ENCODE measurements at places on chromosomes 7 and 10.

DNA sequence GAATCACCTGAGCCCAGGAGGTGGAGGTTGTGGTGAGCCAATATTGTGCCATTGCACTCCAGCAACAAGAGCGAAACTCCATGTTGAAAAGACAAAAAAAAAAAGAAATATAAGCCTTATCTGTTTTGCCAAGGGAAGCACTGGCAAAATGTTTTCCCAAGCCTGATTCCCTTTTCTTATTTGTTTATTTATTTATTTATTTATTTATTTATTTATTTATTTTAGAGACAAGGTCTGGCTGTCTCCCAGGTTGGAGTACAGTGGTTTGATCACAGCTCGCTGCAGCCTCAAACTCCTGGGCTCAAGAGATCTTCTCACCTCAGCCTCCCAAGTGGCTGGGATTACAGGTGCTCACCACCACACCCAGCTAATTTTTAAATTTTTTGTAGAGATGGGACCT lies 44.2 kb downstream of the SVOPL start:
- no peak for DNase-seq

DNA sequence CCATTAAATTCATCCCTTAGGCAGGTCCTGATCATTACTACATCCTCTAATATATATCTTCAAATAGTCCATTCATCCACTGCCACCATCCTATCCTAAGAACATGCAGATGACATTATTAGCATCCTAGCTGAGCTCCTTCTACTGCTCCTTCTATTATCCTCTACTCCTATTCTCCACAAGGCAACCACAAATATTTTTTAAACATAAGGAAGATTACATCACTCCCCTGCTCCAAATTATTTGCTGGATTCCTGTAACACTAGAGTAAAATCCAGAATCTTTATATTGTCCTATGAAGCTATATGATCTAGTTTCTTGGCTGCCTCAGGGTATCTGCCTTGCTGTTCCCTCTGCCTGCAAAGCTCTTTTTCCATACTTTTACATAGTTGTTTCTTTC lies 176.3 kb upstream of the SLC26A5 start:
- DNase-seq = no peak

DNA sequence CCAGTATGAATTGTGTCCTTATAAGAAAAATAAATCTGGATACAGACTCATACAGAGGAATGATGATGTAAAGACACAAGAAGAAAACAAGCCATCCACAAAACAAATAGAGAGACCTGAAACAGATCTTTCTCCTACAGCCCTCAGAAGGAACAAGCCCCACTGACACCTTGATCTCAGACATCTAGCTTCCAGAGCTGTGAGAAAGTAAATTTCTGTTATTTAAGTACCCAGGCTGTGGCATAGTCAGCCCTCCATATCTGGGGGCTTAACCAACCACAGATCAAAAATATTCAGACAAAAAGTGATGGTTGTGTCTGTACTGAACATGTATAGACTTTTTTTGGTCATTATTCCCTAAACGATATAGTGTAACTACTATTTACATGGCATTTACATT lies 23.9 kb upstream of the ANKRD1 start:
- no peak for DNase-seq

DNA sequence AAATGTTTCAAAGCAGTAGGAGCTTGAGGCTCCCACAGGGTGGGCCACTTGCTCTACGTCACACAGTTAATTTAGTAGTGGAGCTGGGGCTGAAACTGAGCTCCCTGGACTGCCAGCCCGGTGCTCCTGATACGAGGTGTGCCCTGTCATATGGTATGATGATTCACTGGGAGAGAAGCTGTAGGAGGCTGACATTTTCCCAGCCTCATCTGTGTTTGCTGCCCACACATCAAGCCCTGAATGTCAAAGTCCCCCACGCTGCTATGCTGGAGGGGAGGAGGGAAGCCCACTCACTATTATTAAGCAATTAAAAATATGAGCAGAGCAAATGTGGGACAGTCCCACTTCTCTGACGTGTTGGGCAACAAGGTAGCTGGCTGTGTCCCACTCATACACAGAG lies 81.2 kb upstream of the SORCS3 start:
- no peak for DNase-seq

DNA sequence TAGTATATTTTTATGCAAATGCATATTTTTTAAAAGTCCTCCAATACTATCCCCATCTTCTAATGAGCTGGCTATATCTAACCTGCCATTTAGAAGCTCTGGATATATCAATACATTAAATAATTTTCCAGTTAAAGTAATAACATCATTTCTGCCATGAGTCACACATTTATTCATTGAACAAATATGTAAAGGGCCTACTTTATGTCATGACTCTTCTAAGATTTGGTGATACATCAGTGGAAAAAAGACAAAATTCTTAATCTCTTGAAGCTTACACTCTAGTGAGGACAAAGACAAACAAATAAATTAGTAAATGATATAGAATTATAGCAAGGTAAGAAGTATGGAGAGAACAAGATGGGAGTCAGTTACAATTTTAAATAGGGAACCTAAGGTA lies 716.8 kb upstream of the LRRTM3 start:
- no peak for DNase-seq

GRCh38 chr7:18505870-18506460 lies 10.4 kb downstream of the HDAC9 start:
- DNase-seq = no peak

DNA sequence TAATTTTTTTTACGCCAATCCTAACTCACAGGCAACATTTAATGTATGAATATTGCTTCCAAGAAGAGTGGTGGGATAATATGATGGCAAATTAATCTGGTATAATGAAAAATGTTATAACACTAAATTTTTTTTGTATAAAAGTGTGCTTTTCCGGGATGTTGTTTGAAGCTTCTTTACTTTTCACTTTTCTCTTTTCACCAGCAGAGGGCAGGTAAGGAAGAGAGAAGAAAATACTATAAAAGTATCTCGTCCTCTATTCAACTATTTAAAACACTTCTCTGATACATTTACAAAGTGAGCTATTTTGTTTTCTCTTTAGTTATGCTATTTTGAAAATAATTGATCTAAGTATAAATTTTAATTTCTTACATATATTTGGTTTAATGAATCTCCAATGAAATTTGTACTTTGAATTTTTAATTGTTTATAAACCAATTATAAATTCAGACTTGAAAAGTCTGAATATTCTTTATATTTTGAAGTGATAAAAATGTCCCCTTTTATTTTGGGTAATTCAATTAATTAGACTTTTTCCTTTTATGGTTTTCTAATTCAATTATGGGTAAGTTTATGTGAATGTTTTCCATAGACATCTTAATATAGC lies 20.7 kb upstream of the CFTR start:
- DNase-seq = no peak

- no peak for DNase-seq
Observed at GRCh38 chr7:132450188-132450587, 126.1 kb downstream of the PLXNA4 start.

DNA sequence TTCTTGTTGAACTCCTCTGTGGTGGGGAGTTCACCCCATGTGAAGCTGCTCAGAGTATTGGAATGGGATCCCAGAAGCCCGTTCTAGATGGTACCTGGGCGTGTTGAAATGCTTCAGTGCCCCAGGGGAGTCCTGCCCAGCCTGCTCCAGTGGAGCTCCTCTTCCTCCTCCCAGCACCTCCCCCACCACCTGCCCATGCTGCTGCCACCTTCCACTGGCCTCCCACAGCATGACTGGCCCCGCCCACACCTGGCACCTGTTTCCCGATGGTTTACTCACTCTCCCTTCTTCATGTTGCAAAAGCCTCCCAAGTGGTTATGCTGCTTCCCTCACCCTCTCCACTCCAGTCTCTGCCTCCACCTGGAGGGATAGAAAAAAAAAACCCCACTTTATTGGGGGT lies 32.2 kb upstream of the PCBD1 start:
- DNase-seq = no peak

GRCh38 chr7:31663072-31663471 lies 23.9 kb upstream of the PPP1R17 start:
- no peak for DNase-seq

GRCh38 chr7:22601408-22601807 lies 101.4 kb upstream of the STEAP1B start:
- DNase-seq = no peak

GRCh38 chr7:84123965-84124547 lies 70.5 kb downstream of the SEMA3A start:
- DNase-seq = no peak

GRCh38 chr10:78520737-78521430 lies 487.2 kb downstream of the RPS24 start:
- peak; percentile 49 for DNase-seq

DNA sequence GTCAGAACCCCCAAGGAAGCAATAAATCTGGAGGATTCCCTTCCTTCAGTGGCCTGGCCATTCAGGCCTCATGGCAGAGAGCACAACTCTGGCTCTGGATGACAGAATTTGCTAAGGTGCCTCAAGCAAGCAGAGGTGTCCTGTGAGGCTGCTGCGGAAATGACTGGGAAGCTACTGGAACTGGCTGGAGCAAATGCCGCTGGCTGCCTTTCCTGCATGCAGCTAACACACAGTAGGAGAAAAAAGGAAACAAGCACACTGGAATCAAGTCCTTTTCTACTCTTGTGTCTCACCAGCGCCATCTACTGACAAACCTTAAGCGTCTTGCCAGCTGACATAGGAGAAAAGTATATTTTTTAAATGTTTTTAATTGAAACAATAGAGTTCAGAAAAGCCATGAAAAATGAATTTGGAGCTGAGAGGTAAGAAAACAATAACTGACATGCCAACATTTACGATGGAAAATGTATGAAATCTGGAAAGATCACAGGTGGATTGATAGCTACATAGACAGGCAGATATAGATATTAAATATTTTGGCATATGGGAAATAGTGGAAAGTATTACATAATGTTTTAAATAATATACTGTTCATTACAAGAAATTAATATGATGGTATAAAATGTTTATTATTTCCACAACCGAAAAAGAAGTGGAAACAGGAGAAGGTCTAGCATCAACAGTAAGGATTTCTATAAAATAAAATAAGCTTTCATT lies 951.6 kb downstream of the ANKRD7 start:
- peak; percentile 76 for DNase-seq
